ENCODE measurements at places on chromosomes 16 and 17. TPM values are rescaled to one million over a fixed set of nuclear protein-coding genes. Genes with fewer than 3 reads are reported as not detected.
A peak's percentile ranks its signal among the peaks of the same experiment; 100 is the strongest.

- peak; percentile 46 for DNase-seq
Measured at GRCh38 chr16:4792951-4793513, 2.1 kb upstream of the SMIM22 start.

GRCh38 chr17:81348097-81349055, 46.9 kb upstream of the BAHCC1 start:
- no peak for DNase-seq

The RBL2 gene
- total RNA-seq = 61.0 TPM

GRCh38 chr17:18910326-18910725, 41.6 kb upstream of the SLC5A10 start:
- DNase-seq = no peak

DNA sequence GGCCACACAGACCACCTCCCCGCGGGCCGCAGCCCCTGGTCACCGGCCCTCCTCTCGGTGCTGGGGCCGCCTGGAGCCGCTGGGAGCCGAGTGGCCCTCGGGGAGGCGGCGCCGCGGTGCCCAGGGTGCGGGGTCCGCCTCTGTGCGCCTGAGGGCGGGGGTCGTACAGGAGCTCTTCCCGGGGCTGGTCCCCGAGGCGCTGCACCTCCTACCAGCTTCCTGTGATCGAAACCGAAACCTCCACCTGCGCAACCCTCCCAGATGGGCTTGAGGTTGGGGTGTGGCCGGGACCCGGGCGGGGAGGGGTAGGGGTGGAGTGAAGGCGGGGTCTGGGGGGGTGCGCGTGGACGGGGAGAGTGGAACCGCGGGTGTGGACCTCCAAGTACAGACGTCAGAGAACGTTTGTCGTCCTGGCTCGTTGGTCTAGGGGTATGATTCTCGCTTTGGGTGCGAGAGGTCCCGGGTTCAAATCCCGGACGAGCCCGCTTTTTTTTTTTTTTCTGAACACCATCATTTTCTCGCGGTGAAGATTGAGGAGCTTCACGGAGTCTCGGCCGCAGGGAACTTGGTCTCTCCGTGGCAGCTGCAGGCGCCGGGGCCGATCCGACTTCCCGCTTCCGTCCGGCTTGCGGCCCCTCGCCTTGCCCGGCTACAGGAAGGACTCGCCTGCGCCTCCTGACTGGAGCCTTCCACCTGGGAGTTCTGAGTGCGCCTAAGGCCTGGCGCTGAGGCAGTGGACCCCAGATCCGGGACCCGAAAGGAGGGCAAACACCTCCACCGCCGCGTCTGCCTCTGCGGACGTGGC, 23.9 kb downstream of the ZNF213 start:
- DNase-seq = peak; percentile 98

- DNase-seq = peak; percentile 32
Measured at GRCh38 chr16:2751577-2752034, 832 bp upstream of the SRRM2 start.

The BAHCC1 gene
- 11.2 TPM for total RNA-seq

The C16orf89 gene
- 0.59 TPM for total RNA-seq

DNA sequence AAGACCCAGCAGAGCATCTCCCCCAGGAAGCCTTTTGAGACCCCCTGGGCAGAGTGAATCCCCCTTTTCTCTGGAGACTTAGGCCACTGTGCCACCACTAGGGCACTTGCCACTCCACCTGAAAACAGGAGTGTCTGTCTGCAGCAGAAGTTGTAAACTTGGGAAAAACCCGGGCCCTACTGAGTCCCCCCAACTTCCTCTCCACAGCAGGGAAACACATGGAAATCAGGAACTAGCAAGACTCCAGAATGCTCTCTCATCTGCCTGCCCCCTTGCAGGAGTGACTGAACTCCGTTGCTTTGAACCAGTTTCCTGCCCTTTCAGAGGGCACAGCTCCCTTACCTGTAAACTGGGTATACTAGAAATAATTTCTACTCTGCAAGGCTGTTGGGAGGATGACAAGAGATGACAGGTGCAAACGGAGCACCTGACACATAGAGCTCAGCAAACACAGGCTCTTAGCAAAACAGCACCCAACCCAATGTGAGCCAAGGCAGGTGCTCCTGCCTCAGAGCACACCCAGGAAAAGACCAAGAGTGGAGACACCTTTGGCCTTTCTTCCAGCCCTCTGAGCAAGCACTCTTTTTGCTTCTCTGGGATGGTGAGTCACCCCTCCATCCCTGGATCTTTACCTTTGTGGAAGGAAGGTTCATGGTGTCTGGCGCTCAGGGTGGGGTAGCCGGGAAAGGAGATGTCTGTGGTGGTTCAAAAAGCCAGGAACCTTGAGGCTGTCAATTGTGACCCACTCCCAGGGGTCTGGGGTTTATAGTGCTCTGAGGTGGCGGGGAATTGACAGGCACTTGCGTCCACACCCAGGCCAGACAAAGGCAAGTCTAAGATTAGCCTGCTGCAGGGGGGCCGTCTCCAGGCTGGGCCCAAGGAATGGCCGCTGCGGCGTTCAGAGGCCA, at the start of gene HCRT:
Gene HCRT, minus strand, starts transcription at position 740 of the 908 bp plus-strand sequence. Its CDS starts 87 bp downstream, at position 653.
- DNase-seq = no peak

- peak; percentile 30 for DNase-seq
Measured at GRCh38 chr17:9771465-9771864, 19.9 kb downstream of the DHRS7C start.

The PYY gene
- not detected for total RNA-seq

DNA sequence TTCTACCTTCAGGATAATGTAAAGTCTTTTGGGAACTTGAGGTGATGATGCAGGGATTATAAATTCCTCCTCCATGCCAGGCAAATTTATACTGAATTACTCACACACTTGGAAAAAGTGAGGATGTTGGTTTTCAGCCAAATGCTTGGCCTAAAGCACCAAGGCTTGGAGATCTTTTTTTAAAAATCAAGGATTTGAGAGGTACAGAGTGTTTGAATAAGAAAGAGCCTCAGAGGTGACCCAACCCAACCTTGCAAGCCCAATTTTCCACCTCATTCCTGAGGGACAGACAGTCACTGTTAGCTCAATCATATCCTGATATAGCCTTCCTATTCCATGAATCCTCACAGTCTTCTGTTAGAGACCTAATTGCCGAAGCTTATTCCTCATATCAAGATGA, 14.0 kb downstream of the GRIN2A start:
- DNase-seq = no peak

The JUP gene
- 18.0 TPM for total RNA-seq

- peak; percentile 42 for DNase-seq
Measured at GRCh38 chr16:19102187-19102872, 11.4 kb upstream of the ITPRIPL2 start.
